ENCODE measurements at places on chromosomes 6 and 20.

DNA sequence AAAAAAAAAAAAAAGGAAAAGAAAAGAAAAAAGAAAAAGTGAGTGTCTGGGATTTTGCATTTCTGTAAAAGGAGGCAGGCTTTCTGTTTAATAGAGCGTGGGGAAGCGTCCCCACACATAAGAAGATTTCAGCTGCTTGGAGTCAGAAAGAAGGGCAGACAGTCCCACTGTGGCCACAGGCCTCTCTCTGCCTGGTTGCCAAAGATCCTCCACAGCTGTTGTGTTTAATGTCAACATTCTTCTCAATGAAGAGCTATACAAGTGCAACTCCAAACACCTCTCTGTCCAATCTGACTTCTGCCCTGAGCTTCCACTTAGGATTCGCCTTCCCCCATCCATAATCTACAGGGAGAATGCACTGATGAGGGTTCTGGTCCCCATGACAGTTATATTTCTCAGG is 64.3 kb upstream of the MLN start:
- H3K27ac ChIP-seq = no peak overlapping the region
- no peaks in the 10 kb centered on the region for H3K27me3 ChIP-seq
- H3K4me3 ChIP-seq = no peak overlapping the region
- no peaks in the 10 kb centered on the region for H3K4me1 ChIP-seq
- no peak for DNase-seq

GRCh38 chr6:15427331-15428070 is 181.6 kb downstream of the JARID2 start:
- no peak overlapping the region for H3K4me3 ChIP-seq
- no peaks in the 10 kb centered on the region for H3K36me3 ChIP-seq
- no peak overlapping the region for H3K27ac ChIP-seq
- no peaks in the 10 kb centered on the region for H3K27me3 ChIP-seq
- H3K4me1 ChIP-seq = peaks cover 17% of the 10 kb centered on the region

GRCh38 chr20:3890999-3891929 is 2.1 kb downstream of the PANK2 start:
- no peaks in the 10 kb centered on the region for H3K27me3 ChIP-seq
- no peak overlapping the region for H3K4me3 ChIP-seq
- H3K4me1 ChIP-seq = peaks cover 63% of the 10 kb centered on the region
- H3K36me3 ChIP-seq = no peaks in the 10 kb centered on the region

DNA sequence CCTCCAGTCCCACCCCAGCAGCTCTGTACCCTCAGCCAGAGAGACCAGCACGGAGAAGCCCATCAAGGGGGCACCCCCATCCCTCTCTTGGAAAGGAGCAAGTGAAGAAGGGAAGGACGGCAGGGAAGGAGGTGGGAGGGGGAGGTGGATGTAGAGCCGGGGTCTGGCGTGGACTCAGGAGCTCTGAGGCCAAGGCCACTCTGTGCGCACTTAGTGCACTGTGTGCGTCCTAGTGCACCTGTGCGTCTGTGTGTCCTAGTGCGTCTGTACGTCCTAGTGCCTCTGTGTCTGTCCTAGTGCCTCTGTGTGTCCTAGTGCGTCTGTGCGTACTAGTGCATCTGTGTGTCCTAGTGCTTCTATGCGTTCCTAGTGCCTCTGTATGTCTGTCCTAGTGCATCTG is 54.2 kb downstream of the DSTN start:
- no peak for DNase-seq
- no peak overlapping the region for H3K27ac ChIP-seq
- peaks cover 21% of the 10 kb centered on the region for H3K4me1 ChIP-seq
- H3K27me3 ChIP-seq = no peaks in the 10 kb centered on the region
- H3K36me3 ChIP-seq = peaks cover 81% of the 10 kb centered on the region

DNA sequence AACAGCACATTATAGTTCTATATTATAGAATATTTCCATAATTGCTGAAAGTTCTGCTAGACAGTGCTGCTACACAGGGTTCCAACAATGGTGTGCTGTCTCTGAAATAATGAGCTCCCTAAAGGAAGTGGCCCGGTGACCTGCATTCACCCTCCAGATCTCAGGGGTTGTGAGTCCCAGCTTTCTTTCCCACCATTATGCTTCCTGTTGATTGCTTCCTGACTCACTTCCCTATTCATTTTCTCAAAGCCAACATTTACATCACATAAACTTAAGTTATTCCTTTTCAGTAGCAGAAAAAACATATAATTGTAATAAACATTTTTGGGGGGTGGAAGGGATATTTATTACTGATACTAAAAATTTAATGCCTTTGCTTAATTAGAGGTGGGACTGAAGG is 12.9 kb upstream of the CCN6 start:
- H3K36me3 ChIP-seq = no peaks in the 10 kb centered on the region
- DNase-seq = no peak
- H3K4me3 ChIP-seq = no peak overlapping the region
- H3K4me1 ChIP-seq = no peaks in the 10 kb centered on the region

GRCh38 chr20:10861090-10861489 is 187.3 kb upstream of the JAG1 start:
- no peak overlapping the region for H3K4me3 ChIP-seq
- peaks cover 7% of the 10 kb centered on the region for H3K4me1 ChIP-seq
- no peak for DNase-seq
- no peaks in the 10 kb centered on the region for H3K27me3 ChIP-seq

DNA sequence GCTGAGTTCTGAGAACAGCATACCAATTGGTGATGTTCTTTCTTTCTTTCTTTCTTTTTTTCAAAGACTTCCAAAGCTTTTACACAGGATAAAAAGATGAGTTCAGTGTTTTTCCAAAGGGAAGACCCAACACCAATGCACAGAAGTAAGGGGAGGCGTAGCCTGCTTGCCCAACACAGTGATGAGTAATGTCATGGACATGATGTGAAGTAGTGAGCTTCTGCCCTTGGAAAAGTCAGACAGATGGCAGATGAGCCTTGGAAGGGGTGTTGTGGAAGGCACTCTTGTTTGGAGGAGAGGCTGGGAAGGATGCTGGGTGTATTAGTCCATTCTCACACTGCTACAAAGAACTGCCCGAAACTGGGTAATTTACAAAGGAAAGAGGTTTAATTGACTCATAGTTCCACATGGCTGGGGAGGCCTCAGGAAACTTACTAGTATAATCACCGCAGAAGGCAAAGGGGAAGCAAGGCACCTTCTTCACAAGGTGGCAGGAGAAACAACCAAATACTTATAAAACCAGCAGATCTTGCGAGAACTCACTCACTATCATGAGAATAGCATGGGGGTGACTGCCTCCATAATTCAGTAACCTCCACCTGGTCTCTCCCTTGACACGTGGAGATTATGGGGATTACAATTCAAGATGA is 12.6 kb downstream of the LRP11 start:
- H3K4me1 ChIP-seq = no peaks in the 10 kb centered on the region
- H3K27ac ChIP-seq = no peak overlapping the region
- no peaks in the 10 kb centered on the region for H3K36me3 ChIP-seq
- no peak for DNase-seq
- H3K27me3 ChIP-seq = no peaks in the 10 kb centered on the region

GRCh38 chr20:48808382-48809034 is 19.3 kb downstream of the PREX1 start:
- no peaks in the 10 kb centered on the region for H3K27me3 ChIP-seq
- no peak for DNase-seq
- no peak overlapping the region for H3K27ac ChIP-seq
- H3K36me3 ChIP-seq = no peaks in the 10 kb centered on the region

DNA sequence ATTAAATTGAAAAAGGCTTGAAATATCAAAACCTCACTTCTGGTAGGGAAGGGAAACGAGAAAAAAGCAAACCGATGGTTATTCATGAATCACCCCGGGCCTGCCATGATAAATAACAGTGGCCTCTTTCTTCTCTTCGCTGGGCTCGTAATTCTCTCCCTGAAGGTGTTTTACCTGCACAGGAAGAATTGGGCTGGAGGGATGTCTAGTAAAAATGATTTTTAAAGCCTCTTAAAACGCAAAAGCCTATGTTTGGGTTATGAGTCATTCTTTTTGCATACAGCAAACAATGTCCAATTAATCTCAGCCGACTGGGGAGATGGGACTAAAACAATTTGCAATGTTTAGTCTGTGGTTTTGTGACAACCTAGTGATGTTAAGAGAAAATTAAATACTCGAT is 16.8 kb downstream of the LINC00237 start:
- H3K27me3 ChIP-seq = no peaks in the 10 kb centered on the region
- no peak overlapping the region for H3K27ac ChIP-seq
- no peak overlapping the region for H3K4me3 ChIP-seq
- no peaks in the 10 kb centered on the region for H3K4me1 ChIP-seq

GRCh38 chr6:35419417-35419816 is 32.7 kb upstream of the FANCE start:
- H3K27ac ChIP-seq = no peak overlapping the region
- DNase-seq = no peak
- no peak overlapping the region for H3K4me3 ChIP-seq
- no peaks in the 10 kb centered on the region for H3K4me1 ChIP-seq

GRCh38 chr6:142929751-142930358 is 15.1 kb downstream of the HIVEP2 start:
- H3K4me1 ChIP-seq = no peaks in the 10 kb centered on the region
- no peaks in the 10 kb centered on the region for H3K27me3 ChIP-seq
- DNase-seq = no peak
- no peak overlapping the region for H3K4me3 ChIP-seq
- H3K36me3 ChIP-seq = no peaks in the 10 kb centered on the region
- H3K27ac ChIP-seq = no peak overlapping the region
